Mesenteric fat pad (tissue), 1 donor: ENCODE measurements at places on chromosomes 12 and 14.

DNA sequence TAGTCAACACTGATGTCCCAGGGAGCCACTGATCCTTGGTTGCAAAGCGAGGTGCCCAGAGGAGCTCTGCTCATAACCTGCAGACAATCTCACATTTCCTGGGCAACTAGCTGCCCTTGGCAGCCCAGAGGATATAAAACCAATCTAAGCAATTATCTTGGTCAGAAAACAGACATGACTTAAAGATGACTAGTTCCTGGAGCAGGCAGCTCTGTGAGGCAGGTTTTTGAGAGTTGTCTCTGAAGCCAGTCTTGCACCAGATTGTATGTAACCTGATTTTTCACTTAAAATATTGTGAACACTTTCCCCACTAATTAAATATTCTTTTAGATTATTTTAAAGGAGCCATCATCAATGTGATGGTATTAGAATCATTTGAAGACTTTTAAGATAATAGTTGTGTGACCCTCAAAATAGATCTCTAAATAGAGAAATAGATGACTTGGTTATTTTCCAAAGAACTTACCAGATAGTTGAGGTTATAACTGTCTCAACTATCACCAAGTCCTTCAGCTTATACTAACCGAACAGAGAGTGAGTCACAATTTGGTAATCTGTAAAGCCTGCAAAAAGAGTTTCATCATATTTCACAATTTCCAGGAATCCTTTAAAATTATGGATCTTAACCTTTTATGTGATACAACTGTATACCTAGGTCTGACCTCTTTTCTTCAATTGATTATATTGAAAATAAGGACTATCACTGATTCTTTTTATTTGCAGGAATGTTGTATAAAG lies 75.9 kb downstream of the LIN7A start:
- DNase-seq, result no peak

DNA sequence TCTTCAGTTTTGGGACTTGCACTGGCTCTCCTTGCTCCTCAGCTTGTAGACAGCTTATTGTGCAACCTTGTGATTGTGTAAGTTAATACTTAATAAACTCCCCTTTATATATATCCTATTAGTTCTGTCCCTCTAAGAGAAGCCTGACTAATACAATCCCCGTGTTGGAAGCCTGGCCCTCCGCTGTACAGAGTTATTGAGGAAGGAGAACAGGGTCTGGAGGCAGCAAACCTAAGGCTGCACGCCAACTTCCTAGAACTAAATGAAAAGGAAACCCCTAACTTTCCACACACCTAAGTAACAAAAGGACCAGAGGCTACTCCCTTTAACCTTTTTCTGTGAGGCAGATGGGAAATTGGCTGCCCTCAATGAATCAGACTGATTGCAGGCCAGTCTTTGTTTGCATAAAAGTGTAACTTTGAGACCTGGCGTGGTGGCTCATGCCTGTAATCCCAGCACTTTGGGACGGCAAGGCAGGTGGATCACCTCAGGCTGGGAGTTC lies 42.6 kb upstream of the LIMA1 start:
- peak; percentile 28 for DNase-seq

GRCh38 chr14:90629471-90629870 lies 186.8 kb downstream of the TTC7B start:
- no peak for DNase-seq

GRCh38 chr12:14999695-15000365 lies 27.0 kb downstream of the PDE6H start:
- DNase-seq, result no peak

- DNase-seq, result no peak
Measured at GRCh38 chr12:114355389-114356088, 50.4 kb downstream of the TBX5 start.

DNA sequence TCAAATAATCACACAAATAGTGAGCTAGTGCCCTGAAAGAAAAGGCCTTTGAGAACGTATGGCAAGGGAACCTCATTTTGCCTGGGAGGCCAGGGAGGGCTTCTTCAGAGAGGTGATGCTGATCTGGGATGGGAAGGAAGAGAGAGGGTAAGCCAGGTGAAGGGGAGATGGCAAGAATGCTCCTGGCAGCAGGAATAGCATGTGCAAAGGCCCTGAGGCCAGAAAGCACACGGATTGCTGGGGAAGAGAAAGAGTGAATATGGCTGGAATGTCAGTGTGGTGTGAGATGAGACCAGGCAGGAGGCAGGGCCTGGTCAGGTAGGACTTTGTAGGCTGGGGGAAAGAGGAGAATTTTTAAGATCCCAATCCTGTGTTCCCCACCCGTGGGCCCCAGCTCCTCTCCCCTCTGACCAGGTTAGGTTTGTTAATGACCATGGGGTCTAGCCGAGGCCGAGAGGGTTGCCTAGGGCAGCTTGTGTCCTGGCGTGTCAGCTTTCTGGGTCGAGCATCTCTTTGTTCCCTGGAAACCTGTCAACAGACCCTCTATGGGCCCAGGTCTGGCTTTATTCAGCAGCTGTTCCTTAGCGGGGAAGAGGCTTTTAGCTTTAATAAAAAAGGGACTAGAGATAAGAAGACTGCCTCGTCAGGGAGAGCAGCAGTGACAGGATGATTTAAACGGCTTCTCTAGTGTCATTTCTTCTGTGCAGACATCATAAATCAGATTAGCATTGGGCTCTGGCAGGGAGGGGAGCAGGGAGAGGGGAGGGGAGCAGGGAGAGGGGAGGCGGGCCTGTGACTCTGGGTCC lies 123.4 kb downstream of the ADCK1 start:
- DNase-seq, result no peak

DNA sequence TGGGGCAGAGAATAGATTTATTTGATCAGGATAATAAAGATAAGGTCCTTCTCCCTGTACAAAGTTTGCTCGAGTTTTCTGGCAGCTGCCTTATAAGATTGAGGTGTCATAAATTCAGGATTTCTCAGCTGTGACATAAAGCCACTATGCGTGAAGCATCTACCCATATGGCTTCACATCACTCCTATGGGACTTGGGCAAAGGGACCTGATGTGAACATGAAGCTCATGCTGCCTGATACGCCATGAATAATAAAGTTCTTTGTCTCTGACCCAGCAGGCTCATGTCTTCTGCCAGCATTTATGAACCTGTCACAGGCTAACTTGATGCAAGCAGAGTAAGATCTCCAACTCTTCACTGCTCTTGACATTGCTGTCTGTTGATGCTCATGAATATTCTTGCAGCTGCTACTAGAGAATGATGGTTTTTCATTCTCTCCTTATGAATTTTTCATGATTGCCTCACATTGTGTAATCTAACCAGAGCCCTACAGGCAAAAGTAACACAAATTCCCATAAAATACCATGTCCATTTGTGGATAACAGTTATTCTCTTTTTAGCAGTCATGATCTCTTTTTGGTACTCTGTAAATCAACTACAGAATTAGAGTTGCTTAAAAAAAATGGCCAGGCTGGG lies 49.0 kb upstream of the CPNE8 start:
- DNase-seq, result no peak

GRCh38 chr12:14913381-14913781 lies 25.0 kb downstream of the ERP27 start:
- no peak for DNase-seq

GRCh38 chr12:121871467-121871866 lies 12.8 kb upstream of the HPD start:
- DNase-seq, result no peak
